ENCODE measurements at places on chromosomes 5 and 9.
A peak's percentile ranks its signal among the peaks of the same experiment; 100 is the strongest.

GRCh38 chr5:73799401-73799972 is 173.5 kb downstream of the ARHGEF28 start:
- no peak for DNase-seq

DNA sequence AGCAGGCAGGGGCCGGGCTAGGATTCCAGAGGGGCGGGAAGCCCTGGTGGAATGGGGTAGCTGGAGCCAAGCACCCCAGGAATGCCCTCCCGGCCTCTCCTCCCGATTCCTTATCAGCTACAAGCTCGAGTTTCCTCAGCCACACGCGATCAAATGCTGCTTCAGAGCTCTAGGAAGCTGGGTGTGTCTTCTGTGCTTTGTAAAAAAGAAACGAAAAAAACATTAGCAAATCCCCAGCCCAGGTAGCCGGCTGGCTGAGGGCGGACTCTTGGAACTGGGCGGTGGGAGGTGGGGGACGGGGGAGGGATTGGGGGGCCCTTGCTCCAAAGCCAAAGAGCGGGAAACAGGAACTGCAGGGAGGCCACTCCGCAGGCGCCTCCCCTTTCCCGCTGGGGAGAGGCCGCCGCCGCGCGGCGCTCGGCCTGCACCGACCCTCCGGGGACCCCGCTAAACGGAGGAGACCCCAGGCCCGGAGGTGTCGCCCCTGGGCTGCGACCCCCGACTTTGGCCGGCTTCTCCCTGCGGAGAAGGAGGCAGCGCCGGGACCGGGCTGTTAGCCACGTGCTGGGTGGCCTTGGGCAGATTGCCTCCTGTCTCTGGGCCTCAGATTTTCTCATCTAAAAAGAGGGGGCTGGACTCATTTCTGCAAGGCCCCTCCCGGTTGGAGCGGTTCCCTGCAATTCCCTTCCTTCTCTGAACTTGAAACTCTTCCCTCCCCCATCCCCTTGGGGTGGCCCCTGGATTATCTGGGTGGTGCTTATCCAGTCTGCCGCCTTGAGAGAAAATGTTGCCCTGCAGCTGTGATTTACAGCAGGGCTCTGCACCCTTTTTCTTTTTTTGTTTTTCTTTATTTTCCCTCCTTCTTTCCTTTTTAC is 40.9 kb upstream of the FABP6 start:
- DNase-seq = peak; percentile 4

DNA sequence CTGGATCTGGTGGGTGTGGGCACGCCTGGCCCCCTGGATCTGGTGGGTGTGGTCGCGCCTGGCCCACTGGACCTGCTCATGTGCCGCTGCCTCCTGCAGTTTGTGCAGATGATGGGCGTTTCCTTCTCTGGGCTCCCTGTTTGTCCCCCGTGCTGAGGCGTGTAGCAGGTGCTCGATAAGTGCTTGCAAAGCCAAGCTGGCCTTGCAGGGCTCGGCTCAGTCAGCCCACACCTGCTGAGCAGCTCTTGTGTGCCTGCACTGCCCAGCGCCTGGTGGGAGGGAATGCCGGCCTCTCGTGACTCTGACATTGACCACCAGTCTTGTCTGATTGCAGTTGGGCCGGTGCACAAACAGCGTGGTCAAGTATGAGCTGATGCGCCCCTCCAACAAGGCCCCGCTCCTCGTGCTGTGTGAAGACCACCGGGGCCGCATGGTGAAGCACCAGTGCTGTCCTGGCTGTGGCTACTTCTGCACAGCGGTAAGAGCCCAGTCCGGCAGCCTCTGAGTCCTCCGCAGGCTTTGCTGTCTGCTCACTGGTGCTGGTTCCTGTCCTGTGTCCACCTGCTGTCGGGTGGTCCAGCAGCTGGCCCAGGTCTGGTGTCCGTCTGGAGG is 102.7 kb upstream of the CACNA1B start:
- no peak for DNase-seq

DNA sequence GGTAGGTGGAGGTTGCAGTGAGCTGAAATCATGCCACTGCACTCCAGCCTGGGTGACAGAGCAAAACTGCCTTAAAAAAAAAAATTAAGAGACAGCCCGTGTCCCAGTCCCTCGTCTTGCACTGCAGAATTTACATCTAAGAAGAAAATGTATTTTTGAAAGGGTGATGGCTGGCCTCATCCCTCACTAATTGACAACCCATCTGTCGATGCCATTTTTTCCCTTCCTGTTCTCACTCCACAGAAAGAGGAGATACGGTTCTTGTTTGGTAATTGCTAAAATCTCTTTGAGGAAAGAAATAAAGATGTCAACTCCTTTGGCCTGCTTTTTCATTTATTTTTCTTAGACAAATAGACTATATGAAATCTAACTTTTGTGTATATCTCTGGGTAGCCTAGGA is 2.4 kb upstream of the LSM11 start:
- DNase-seq = no peak

GRCh38 chr9:108643731-108644510 is 211.9 kb downstream of the ACTL7B start:
- no peak for DNase-seq

DNA sequence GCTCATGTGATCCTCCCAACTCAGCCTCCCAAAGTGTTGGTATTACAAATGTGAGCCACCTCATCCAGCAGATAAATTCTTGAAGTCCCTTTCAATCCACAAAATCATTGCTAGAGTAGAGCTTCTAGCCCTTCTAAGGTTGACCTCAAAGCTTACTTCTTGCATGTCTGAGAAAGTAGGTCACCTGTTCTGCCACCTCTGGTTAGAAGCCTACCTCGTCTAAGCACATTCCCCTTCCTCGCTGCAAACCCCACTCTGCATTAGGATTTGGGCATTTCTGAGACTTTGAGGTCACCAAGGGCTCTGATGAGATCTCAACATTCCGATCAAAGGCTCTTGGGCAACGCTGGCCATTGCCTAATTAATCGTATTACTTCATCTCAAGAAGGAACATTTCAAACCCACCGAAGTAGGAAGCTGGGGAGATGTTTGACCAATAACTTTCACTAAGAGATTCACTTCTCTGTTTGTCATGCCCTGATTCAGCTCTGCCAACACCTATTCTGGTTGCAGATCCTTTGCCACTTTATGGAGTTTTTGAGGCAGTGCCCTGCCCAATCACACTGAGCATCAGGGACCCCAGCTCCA is 8.6 kb downstream of the ADAM19 start:
- no peak for DNase-seq

DNA sequence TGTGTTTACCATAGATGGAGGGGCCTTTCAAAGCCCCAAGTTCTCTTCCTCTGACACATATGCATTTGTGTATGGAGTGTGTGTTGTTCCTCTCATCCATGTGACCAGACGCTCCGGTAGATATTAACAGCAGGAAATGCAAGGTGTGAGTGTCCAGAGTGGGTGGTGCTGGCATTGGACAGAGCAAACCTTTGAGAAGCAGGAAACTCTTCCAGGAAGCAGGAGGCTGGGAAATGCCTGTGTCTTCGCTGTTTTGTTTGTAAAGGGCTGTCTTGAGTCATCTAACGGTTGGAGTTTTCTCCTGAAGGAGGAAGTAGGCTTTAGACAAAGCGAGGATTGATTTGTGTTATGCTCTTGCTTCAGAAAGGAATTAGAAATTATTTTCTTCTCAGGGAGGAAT is 370.9 kb downstream of the PLK2 start:
- no peak for DNase-seq

DNA sequence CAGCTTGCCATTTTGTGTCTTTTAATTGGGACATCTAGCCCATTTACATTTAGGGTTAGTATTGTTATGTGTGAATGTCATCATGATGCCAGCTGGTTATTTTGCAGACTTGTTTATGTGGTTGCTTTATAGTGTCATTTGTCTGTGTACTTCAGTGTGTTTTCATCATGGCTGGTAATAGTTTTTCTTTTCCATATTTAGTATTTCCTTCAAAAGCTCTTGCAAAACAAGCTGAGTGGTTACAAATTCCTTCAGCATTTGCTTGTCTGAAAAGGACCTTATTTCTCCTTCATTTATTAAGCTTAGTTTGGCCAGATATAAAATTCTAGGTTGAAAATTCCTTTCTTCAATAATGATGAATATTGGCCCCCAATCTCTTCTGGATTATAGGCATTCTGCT is 28.5 kb upstream of the TNFSF15 start:
- no peak for DNase-seq

DNA sequence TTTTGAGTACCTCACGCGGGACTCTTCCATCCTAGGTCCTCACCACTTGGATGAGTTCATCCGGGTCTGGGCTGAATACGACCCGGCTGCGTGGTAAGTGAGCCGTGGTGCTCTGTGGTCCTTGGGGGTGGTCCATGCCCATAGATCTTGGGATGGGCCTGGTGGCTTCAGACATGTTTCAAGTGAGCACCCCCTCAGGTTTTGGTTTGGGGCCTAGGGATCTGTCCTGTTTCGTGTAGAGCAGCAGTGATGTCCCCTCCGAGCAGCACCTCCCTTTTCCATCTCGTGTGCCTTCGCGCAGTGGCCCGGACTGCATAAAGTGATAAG is 218.9 kb downstream of the CACNA1B start:
- no peak for DNase-seq

DNA sequence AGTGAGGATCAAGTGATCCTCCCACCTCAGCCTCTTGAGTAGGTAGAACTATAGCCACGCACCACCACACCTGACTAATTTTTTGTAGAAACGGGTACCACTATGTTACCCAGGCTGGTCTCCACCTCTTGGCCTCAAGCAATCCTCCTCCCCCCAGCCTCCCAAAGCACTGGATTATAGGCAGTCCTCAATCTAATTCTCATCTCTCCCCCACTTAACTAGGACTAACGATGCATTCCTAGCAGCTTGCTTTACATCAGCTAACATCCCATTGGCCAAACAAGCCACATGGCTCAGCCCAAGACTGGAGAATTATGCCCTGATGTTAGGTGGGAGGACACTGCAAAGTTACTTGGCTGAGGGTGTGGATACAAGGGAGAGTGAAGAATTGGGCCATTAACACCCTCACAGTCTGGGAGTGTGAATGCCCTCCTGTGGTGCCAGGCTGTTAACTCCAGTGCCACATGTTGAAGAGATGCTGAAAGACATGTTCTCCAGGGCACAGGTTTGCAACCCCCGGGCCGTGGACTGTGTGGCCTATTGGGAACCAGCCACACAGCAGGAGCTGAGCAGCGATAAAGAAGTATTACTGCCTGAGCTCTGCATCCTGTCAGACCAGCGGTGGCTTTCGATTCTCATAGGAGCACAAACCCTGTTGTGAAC is 5.3 kb upstream of the ZNF367 start:
- DNase-seq = no peak

GRCh38 chr5:179306191-179307012 is 38.9 kb downstream of the ADAMTS2 start:
- DNase-seq = no peak

- peak; percentile 8 for DNase-seq
Observed at GRCh38 chr5:168681556-168682183, 102.5 kb upstream of the PANK3 start.

DNA sequence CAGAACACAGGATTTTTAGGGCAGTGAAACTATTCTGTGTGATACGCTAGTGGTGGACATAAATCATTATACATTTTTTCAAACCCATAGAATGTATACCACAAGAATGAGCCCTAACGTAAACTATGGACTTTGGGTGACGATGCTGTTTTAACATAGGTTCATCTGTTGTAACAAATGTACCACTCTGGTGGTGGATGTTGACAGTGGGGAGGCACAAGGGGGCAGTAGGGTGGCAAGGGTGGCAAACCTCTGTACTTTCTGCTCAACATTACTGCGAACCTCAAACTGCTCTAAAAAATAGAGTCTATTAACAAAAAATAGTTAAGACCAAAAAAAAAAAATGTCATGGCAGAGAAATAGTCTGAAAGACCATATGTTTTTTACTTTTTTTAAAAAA is 9.1 kb upstream of the MVB12B start:
- no peak for DNase-seq

DNA sequence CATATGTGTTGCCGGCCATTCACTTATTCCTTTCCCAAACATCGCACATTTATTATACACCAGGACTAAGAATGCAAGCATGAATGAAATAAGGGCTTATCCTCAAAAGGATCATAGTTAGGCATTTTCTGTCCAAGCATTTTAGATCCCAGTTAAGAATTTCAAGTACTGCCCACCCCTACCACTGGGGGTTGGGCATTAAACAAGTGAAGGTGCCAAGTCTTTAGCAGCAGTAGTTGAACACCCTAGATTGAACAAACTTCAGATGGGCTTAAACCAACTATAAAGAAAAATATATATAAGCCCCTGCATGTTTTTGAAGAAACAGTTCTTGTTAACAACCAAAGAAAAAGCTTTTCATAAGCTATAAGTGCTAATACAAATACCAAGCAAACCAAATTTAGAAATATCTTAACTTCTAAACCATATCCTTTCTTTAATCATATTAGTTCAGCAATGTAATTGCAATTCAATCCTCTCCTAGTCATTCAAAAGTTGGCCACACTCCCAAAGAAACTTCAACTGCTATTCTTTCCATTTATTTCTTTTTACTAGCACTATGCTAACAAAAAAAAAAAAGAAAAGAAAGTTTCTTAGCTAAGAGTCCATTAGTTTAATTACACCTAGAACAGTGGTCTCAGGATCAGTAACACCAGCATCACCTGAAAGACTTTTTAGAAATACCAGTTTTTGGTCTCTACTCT is 149.8 kb downstream of the MLLT3 start:
- no peak for DNase-seq

DNA sequence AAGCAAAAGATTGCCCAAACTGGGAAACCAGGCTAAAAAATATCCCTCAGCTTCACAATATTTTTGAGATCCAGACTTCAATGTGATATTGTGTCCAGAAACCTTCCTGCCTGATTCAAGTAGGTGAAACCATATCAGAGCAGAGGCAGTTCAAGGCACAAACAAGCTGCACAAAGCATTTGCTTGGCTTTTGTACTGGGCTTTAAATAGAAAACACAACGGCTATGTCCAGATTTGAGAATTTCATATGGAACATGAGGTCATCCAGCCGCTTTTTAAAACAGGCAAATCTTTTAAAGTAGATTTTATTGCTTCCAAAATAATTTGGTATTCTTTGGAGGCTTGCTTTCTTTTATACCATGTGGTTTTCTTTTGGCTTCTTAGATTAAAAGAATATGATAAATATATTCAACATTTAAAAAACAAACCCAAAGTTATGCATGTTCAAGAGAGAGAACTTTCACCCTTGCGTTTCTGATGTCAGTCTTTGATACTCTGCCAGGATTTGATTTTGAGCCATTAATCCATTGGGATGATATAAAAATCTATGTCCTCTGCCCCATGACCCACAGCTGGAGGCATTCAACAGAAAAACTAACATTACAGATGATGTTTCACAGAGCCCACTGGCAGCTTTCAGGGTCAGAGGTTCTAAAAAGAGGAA is 29.0 kb upstream of the CCDC112 start:
- DNase-seq = no peak

GRCh38 chr5:128645581-128645980 is 107.5 kb upstream of the FBN2 start:
- no peak for DNase-seq

GRCh38 chr9:129554649-129555048 is 66.3 kb downstream of the C9orf50 start:
- DNase-seq = no peak

- no peak for DNase-seq
Observed at GRCh38 chr5:77662635-77663034, 24.1 kb upstream of the OTP start.

DNA sequence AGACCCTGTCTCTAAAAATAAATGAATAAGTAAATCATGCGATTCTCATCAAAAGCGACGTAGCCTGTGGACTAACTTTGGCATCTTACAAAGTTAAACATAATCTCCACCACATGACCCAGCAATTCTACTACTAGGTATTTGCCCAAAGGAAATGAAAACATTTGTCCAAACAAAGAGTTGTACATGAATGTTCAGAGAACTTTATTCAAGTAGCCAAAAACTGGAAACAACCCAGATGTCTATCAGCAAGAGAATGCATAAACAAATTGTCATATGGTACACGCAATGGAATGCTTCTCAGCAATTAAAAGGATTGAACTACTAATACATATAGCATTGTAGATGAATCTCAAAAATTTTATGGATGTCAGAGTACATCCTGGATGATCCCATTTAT is 82.6 kb downstream of the ADRB2 start:
- DNase-seq = no peak

Data from activated naive CD4-positive, alpha-beta T cell treated with anti-CD3 and anti-CD28 coated beads, Interleukin-2, amount 50 U/mL, for 72 hours (primary cell).